ENCODE measurements at places on chromosomes 16 and 17. TPM values are rescaled to one million over a fixed set of nuclear protein-coding genes. Genes with fewer than 3 reads are reported as not detected.

The MYH11 gene
- not detected for total RNA-seq

DNA sequence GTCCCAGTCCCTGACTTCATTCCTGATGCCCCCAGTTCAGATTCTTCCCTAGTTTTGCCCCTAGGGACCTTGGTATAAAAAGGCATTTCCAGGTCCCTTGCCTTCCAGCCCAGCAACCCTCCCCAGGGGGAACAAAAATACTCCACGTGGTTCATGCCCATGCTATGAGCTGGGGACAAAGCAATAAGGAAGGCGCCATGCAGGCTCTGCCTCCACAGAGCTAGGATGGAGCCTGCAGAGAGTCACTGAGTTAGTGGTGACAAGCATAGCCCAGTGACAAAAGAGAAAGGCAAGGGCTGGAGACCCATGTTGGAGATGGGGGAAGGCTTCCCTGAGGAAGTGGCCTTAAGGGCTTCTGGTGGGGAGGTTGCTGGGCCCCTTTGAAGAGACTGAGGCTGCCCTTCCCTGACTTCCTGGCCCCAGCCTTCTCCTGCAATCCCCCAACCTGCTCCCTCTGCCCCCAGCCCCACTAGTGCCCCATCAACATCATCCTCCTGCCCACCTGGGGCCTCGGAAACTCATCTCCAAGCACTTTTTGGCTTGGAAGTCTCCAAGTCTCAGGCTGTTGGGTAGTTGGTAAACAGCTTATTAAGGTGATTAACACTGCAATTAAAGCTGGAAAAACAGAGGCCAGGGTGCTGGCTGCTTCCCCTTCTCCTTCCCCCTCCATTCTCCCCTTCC lies 9.6 kb downstream of the DLX3 start:
- no peak for DNase-seq

DNA sequence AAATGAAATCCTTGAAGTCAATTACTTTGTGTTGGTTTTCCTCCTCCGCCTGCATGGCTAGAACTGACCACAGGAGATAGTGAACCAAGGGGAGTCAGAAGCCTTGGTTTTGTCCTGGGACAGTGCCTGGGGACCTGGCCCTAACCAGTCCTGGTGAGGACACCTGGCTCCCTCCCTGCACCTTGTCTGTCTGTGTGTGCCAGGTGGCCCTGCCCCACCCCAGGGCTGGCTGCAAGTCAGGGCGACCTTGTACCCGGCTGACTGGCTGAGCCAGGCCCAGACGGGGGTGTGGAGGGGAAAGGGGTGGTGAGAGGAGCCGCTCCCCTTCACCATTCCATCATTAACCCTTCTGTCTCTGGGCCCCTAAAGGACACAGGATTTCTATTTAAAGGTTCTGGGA lies 3.4 kb downstream of the RAPGEFL1 start:
- no peak for DNase-seq

DNA sequence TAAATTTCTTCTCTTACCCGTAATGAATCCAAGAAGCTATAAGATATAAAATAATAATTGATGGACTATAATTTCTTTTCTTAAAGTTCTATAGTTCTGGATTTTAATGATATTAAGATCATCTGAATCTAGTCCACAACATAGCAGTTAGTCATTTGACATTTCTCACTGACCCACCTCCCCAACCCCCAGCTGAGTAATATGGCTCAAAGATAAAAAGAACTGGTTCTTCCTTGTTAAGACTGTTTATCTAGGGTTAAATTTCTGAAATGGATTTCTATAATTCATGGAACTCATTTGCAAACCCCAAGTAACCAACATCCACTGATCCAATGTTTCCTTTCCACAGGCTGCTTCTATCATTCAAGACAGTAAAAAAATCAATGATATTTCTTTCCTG lies 133.9 kb upstream of the SOX9 start:
- DNase-seq = no peak

DNA sequence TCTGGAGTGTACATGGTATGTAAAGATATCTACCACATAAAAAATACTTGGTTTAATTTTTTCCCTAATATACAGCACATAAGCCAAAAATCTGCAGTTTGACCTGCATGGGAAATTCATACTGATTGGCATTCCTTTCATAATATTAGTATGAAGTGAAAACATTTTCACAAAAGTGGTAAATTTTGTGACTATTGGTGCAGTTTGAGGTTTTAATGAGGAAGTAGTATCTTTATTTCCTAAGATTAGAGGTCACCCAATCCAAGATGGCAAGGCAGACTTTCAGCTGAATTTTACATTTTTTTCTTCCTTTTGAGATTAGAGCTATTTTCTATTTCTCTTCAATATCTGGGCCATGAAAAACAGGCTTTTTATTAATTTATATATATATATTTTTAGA lies 21.2 kb downstream of the METTL9 start:
- DNase-seq = no peak

DNA sequence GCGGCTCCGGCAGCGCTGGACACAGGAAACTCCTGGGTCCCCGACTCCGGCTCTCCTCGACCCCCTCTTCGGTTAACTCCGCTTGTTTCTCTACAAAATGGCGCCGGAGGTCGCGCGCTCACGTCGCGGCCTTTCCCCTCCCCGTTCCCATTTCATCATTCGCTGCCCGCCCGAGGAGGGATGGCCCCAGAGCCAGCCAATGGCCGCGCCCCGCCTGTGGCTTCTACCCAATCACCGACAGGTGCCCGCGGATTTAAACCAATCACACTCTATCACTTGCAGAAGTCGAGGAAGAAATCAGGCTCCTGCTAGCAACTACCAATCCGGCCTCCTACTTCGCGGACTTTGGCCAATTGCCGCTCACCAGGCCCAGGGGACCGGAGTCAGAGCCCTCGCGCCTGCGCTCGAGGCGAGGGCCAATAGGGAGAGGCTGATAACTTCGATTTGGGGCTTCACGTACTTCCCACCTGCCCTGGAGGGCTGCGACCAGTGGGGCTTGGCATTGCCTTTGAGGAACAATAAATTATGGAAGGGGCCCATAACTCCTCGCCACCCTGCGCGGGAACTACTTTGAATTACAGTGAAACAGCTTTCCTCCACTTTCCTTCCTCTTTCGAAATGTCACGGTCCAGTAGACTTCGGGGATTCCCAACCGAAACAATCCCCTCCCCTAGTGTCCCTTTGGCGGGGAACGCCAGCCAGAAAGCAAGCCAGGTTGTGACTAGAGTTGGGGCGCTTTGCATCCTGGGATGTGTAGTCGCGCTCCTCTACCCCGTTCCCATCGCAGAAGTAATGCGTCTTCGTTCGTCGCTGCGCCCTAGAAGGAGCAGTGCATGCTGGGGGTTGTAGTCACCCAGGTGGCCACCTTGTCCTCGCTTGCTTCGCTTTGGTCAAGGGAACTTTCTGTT lies at the start of gene CNOT1:
Gene CNOT1 (minus strand): TSS at position 94 of the 908 bp plus-strand sequence. CDS start 30,489 bp downstream, outside the sequence.
- peak; percentile 99 for DNase-seq

DNA sequence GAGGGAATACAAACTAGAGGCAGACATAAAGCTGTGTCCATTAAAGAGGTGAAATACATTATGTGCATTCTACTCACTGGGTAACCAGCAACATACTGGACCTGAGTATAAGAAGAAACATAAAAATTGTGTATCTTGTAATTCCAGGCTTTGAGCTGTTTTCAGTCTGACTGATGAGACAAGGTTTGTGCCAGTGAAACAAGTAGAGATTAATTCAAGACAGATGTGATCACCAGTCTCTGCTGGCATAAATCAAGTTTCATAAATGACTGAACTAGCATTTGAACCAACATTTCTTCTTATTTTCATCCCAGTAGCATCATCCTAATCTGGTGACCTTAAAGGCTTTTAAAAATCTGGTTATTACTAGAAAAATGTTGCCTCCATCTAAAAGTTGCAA lies 108.8 kb upstream of the RPL38 start:
- no peak for DNase-seq

GRCh38 chr17:73210002-73210678 lies 17.3 kb downstream of the COG1 start:
- peak; percentile 25 for DNase-seq

DNA sequence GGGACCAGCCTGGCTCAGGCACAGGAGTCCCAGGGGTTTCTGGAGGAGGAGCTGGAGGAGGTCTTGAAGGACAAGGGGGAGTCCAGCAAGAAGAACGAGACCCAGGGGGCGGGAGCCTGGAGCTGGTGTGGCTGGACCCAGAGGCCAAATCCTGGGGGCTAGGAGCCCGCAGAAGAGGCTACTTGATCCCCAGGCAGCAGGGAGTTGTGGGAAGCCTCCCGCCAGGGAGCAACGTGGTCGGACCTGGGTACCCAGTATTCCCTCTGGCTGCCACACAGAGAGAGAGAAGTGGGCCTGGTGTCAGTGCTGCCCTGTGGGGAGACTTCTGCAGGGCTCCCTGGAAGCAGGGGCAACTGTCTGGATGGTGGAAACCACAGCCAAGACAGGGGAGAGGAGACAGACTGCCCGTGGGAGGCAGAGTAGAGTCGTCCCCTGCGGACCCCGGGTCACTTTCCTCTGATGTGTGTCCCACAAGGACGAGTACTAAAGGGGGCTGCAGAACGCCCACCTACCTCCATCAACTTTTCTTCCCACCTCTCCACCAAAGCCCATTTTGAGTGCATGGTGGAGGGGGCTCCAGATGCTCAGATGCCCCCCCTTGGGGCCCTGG lies 160.4 kb downstream of the GSG1L start:
- DNase-seq = no peak

GRCh38 chr16:2468233-2468724 lies 2.8 kb upstream of the NTN3 start:
- DNase-seq = no peak

DNA sequence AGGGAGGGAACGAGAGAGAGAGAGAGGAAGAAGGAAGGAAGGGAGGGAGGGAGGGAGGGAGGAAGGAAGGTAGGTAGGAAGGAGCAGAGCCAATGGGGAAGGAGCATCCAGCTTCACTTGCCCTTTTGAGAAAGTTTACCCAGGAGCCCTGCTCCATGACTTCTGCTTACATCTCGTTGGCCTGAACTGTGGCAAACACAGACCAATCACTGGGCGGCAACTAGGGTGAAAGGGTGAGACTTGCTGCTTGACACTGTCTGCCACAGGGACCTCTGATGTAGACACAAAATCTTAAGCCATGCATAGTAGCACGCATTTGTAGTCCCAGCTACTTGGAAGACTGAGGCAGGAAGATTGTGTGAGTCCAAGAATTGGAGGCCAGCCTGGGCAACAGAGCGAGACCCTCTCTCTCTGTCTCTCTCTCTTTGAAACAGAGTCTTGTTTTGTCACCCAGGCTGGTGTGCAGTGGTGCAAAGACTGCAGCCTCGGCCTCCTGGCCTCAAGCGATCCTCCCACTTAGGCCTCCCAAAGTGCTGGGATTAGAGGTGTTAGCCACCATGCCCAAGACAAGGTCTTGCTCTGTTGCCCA lies 19.5 kb upstream of the TUBG2 start:
- DNase-seq = no peak

- DNase-seq = no peak
These were observed 252.7 kb downstream of the PMP22 start for GRCh38 chr17:15012351-15012980.

DNA sequence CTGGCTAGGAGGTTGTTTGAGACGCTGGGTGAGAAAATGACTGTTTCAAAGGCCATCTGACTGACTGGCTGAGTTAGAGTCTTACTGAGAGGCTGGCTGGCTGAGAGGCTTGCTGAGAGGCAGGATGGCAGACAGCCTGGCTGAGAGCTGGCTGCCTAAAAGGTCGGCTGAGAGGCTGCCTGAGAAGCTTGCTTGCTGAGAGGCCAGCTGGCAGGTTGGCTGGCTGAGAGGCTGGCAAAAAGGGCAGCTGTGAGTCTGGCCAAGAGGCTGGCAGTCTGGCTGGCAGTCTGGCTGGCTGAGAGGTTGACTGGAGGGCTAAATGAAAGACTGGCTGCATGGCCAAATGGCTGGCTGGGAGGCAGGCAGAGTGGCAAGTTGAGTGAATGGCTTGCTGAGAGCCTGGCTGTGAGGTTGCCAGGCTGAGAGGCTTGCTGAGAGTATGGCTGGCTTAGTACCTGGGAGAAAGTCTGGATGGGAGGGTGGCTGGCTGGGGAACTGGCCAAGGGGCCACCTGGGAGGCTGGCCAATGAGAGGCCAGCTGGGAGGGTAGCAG lies 35.3 kb upstream of the ACSM2B start:
- DNase-seq = no peak

The ASIC2 gene
- not detected for total RNA-seq

GRCh38 chr16:81366316-81366932 lies 51.7 kb downstream of the GAN start:
- DNase-seq = peak; percentile 76

DNA sequence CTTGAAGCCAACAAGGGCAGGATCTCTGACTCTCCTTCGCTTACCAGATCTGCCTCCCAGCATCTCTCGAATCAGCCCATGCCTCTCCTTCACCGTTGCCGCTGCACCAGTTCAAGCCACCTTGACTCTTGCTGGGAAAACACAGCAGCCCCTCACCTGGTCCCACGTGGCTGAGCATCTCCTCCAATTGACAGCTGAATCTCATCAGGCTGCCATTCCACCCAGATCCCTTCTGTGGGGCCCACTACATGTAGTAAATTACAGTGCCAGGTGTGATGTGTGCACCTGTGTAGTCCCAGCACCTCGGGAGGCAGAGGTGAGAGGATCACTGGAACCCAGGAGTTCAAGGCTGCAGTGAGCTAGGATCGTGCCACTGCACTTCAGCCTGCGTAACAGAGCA lies 37.8 kb upstream of the C16orf78 start:
- no peak for DNase-seq

- DNase-seq = no peak
These were observed 13.1 kb upstream of the TRAP1 start for GRCh38 chr16:3730161-3731125.

GRCh38 chr17:27318228-27318627 lies 24.3 kb downstream of the WSB1 start:
- DNase-seq = no peak

DNA sequence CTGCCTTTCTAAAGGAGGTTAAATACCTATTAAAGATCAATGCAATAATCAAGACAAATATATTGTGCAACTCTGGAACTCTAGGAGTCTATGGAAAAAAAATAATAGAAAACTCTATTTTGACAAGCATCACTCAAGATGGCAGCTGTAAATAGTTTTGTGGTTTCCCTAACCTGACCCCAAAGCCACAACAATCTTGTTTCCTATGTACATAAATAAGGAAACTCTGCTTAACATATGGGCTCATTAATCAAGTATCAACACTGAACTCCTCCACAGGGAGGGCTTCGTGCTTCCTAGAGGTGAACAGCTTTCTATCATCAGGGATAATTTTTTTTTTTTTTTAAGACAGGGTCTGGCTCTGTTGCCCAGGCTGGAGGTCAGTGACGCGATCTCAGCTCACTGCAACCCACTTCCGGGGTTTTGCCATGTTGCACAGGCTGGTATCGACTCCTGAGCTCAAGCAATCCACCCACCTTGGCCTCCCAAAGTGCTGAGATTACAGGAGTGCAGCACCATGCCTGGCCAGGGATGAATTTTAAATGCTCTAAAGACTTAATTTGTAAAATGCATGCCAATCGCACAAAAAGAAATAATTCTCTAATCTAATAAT lies 42.5 kb downstream of the ARHGAP17 start:
- DNase-seq = no peak

GRCh38 chr17:44546671-44547606 lies 10.3 kb upstream of the FZD2 start:
- peak; percentile 66 for DNase-seq

Data from fibroblast of the aortic adventitia (primary cell).